MCF 10A (cell line): ENCODE measurements at places on chromosomes 1 and 21. TPM values are rescaled to one million over a fixed set of nuclear protein-coding genes. Genes with fewer than 3 reads are reported as not detected.

The MYOM3 gene
- total RNA-seq, result 0.05 and 0.12 TPM in 2 replicates

The EPB41 gene
- total RNA-seq, result 15.0 and 23.0 TPM in 2 replicates

DNA sequence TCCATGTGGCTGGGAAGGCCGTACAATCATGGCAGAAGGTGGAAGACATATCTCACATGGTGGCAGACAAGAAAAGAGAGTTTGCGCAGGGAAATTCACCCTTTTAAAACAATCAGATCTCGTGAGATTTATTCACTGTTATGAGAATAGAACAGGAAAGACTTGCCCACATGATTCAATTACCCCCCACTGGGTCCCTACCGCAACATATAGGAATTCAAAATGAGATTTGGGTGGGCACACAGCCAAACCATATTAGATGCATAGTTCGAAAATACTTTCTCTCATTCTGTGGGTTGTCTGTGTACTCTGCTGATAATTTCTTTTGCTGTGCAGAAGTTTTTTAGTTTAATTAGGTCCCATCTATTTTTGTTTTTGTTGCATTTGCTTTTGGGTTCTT, 990.3 kb downstream of the PLA2G4A start:
- H3K27me3 ChIP-seq, result no peaks in the 10 kb centered on the region
- DNase-seq, result no peak
- no peak overlapping the region for H3K27ac ChIP-seq
- H3K4me3 ChIP-seq, result no peak overlapping the region

GRCh38 chr1:161071886-161072371, 2.2 kb upstream of the ARHGAP30 start:
- peak overlapping the region; percentile 46 for H3K27ac ChIP-seq
- peaks cover 17% of the 10 kb centered on the region for H3K36me3 ChIP-seq
- peaks cover 51% of the 10 kb centered on the region for H3K4me1 ChIP-seq
- no peaks in the 10 kb centered on the region for H3K27me3 ChIP-seq
- H3K4me3 ChIP-seq, result peak overlapping the region; percentile 90
- DNase-seq, result peak; percentile 73

The SSX2IP gene
- total RNA-seq, result 19.4 and 20.5 TPM in 2 replicates

The HTR6 gene
- total RNA-seq, result not detected in 2 replicates

GRCh38 chr1:98454666-98455065, 206.9 kb upstream of the SNX7 start:
- H3K27ac ChIP-seq, result no peak overlapping the region
- H3K4me1 ChIP-seq, result no peaks in the 10 kb centered on the region
- no peaks in the 10 kb centered on the region for H3K36me3 ChIP-seq
- no peaks in the 10 kb centered on the region for H3K27me3 ChIP-seq

The SPRR5 gene
- not detected in 2 replicates for total RNA-seq

DNA sequence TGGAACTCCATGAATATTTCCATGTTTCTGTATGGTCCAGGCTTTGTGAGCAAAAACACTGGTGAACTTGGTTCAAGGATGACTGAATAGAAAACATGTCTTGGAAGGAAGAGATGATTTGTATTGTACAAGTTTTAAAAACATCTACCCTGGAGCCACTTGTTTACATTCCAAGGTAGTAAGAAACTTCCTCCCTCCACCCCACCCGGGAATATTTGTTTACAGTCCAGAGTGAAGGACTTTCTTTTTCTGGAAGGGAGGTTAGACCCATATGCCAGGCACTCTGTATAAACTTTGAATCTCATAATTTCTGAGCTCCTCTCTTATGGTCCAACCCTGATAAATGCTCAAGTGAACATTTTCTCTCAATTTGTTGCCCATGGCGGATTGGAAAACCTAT, 323.3 kb upstream of the LYPLAL1 start:
- H3K4me1 ChIP-seq, result no peaks in the 10 kb centered on the region
- DNase-seq, result no peak
- no peaks in the 10 kb centered on the region for H3K36me3 ChIP-seq
- no peak overlapping the region for H3K4me3 ChIP-seq

DNA sequence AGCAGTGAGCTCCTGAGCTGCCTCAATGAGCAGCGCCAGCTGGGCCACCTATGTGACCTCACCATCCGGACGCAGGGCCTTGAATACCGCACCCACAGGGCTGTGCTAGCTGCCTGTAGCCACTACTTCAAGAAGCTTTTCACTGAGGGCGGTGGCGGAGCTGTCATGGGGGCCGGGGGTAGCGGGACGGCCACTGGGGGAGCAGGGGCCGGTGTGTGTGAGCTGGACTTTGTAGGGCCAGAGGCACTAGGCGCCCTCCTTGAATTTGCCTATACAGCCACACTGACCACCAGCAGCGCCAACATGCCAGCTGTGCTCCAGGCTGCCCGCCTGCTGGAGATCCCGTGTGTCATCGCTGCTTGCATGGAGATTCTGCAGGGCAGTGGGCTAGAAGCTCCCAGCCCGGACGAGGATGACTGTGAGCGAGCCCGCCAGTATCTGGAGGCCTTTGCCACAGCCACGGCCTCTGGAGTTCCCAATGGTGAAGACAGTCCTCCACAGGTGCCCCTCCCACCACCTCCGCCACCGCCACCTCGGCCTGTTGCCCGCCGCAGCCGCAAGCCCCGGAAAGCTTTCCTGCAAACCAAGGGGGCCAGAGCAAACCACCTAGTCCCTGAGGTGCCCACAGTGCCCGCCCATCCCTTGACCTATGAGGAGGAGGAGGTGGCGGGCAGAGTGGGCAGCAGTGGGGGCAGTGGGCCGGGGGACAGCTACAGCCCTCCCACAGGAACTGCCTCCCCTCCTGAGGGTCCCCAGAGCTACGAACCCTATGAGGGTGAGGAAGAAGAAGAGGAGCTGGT, 12.3 kb downstream of the ZBTB7B start:
- H3K4me1 ChIP-seq, result peaks cover 71% of the 10 kb centered on the region
- DNase-seq, result no peak
- no peaks in the 10 kb centered on the region for H3K27me3 ChIP-seq
- H3K27ac ChIP-seq, result peak overlapping the region; percentile 80
- peaks cover 88% of the 10 kb centered on the region for H3K36me3 ChIP-seq

- peak; percentile 47 for DNase-seq
- H3K27me3 ChIP-seq, result peaks cover 7% of the 10 kb centered on the region
- no peaks in the 10 kb centered on the region for H3K4me1 ChIP-seq
Measured at GRCh38 chr1:56409112-56409691, 170.2 kb downstream of the PLPP3 start.

- no peaks in the 10 kb centered on the region for H3K36me3 ChIP-seq
- peak; percentile 33 for DNase-seq
- H3K27ac ChIP-seq, result no peak overlapping the region
- H3K4me1 ChIP-seq, result peaks cover 22% of the 10 kb centered on the region
- H3K27me3 ChIP-seq, result no peaks in the 10 kb centered on the region
Measured at GRCh38 chr1:84634536-84635205, 55.6 kb downstream of the SSX2IP start.

GRCh38 chr1:53652441-53653199, 86.3 kb downstream of the GLIS1 start:
- no peaks in the 10 kb centered on the region for H3K36me3 ChIP-seq
- H3K27ac ChIP-seq, result no peak overlapping the region
- peaks cover 33% of the 10 kb centered on the region for H3K27me3 ChIP-seq
- DNase-seq, result no peak
- no peak overlapping the region for H3K4me3 ChIP-seq
- peaks cover 14% of the 10 kb centered on the region for H3K4me1 ChIP-seq

The AK5 gene
- total RNA-seq, result not detected in 2 replicates

GRCh38 chr1:30111431-30111830, 612.0 kb downstream of the MATN1 start:
- peaks cover 72% of the 10 kb centered on the region for H3K27me3 ChIP-seq
- no peak overlapping the region for H3K4me3 ChIP-seq
- H3K4me1 ChIP-seq, result peaks cover 6% of the 10 kb centered on the region
- peak; percentile 57 for DNase-seq
- no peaks in the 10 kb centered on the region for H3K36me3 ChIP-seq
- H3K27ac ChIP-seq, result no peak overlapping the region

GRCh38 chr1:73327180-73327793, 870.7 kb downstream of the LRRIQ3 start:
- H3K36me3 ChIP-seq, result no peaks in the 10 kb centered on the region
- H3K4me1 ChIP-seq, result no peaks in the 10 kb centered on the region
- H3K27me3 ChIP-seq, result no peaks in the 10 kb centered on the region
- no peak for DNase-seq
- H3K4me3 ChIP-seq, result no peak overlapping the region
- no peak overlapping the region for H3K27ac ChIP-seq

DNA sequence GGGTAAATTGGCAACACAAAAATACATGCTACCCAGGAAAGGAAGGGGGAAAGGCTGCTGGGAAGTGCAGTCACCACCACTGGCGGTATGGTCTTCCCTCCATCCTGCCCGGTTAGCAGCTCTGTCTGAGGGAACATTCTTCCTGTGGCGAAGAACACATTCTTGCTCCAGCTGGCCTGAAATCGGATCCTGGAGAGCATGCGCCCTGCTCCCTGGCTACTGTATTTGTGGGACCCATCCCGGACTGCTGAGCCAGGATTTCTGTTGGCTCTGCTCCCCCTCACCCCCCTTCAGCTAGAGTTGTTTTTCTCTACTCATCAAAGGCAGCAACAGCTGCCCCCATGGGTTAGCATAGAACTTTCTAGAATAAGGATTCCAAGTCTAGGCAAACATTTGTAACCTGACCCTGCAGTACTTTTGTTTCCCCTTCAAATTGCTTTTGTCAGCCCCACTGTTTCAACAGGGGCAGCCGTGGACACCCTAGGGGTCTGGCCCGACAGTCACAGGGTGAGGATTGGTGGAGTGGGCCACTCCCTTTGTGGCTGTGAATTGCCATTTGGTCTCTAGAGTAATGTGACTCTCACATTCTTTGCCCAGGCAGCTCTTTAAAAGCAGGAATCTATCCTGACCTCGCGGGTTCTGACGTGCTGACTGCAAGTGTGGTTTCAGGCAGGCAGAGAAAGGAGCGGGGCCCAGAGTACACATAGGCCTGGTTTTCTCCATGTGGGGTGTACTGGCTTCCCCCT, 157.7 kb downstream of the TOMM20 start:
- H3K4me3 ChIP-seq, result no peak overlapping the region
- peaks cover 41% of the 10 kb centered on the region for H3K4me1 ChIP-seq
- no peaks in the 10 kb centered on the region for H3K36me3 ChIP-seq
- DNase-seq, result peak; percentile 53
- H3K27ac ChIP-seq, result peak overlapping the region; percentile 26

GRCh38 chr1:5637171-5637570, 355.1 kb downstream of the NPHP4 start:
- no peak overlapping the region for H3K27ac ChIP-seq
- H3K36me3 ChIP-seq, result no peaks in the 10 kb centered on the region
- DNase-seq, result peak; percentile 51
- H3K27me3 ChIP-seq, result peaks cover 16% of the 10 kb centered on the region
- H3K4me1 ChIP-seq, result no peaks in the 10 kb centered on the region

DNA sequence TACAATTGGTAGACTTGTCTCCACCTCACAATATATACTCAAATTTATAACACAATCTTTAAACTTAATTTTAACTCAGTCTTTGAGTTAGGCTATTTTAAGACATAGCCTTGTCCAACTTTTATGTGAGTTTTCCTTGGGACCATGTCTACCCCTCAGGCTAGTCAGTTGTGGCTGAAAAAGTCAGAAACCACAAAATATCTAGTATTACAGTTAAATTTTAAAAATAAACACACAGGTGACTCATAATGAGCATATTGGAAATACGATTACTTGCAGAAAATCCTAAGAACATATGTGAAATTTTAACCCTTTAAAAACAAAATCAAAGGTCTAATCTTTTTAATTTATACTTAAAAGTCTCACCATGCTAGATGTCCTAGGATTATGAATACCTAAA, 4.8 kb upstream of the ASB17 start:
- H3K4me1 ChIP-seq, result peaks cover 4% of the 10 kb centered on the region
- no peak overlapping the region for H3K4me3 ChIP-seq
- no peak overlapping the region for H3K27ac ChIP-seq
- no peaks in the 10 kb centered on the region for H3K36me3 ChIP-seq
- DNase-seq, result peak; percentile 58
- no peaks in the 10 kb centered on the region for H3K27me3 ChIP-seq

The TMPRSS15 gene
- total RNA-seq, result 3.3 and 3.6 TPM in 2 replicates

GRCh38 chr1:79004916-79005315, 1.6 kb downstream of the ADGRL4 start:
- DNase-seq, result peak; percentile 13
- no peaks in the 10 kb centered on the region for H3K4me1 ChIP-seq
- H3K4me3 ChIP-seq, result no peak overlapping the region
- no peaks in the 10 kb centered on the region for H3K27me3 ChIP-seq
- no peak overlapping the region for H3K27ac ChIP-seq
- no peaks in the 10 kb centered on the region for H3K36me3 ChIP-seq
